ENCODE measurements at places on chromosomes 1 and 21.

DNA sequence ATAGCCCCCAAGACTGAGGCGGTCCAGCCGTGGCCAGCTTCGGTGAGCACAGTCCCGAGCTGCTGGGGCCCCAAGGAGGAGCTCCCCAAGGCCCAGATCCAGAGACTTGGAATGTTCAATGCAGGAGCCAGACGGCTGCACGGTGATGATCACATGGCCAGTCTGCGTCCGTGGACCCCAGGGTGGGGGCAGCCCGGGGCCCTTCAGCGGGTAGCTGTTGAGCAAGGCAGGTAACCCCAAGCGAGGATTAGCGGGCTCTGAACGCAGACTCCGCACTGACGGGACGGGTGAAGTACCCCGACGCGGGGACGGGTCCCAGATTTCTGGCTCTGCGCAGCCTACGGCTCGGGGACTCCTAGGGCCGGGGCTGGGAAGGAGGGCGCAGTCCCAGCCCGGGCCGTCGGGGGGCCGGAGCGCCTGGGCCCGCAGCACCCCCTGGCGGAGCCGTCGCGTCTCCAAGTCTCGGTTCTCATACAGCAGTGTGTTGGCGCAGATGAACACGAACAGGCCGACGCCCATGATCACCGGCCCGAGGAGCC is 2.7 kb downstream of the TMEM200B start:
- DNase-seq = peak; percentile 78

DNA sequence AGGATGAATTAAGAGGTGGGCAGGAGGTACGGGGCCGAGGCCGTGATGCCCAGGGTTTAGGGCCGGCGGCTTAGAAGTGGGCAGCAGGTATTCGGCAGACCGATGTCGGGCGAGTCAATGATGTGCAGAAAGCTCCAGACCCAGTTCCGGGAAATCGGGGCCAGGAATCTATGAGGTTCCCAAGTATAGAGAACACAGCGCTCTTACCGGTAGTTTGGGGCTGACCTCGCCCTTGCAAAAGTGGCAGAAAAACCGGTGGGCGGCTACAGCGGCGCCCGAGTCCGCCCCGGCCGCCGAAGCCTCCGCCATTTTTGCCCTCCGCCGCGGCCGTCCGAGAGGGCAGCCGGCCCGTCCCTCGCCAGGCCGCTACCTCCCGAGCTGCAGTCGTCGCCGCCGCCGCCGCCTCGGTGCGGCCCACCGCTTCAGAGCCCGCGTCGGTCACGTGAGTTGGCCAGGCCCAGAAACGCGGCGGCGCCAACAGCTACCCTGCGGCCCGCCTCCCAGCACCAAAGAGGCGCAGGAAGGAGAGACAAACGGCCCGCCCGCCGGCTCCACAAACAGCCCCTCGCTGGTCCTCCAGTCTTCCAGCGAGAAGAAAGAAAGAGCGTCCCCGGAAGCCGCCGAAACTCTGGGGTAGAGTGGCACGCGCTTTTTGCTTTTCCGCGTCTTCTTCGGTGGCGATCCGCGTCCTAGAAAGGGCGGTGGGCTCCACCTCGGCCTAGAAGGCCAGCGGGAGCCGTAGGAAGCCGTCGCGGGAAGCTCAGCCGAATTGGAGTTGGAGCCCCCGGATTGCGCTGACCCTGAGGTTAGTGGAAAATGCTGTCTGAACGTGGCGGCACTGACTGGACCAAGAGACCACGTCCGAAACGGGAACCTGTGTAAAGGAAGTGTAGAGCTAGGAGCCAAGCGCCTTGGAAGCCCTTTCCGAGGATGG is at the start of the genes POLR3C and RNF115:
Gene POLR3C (plus strand): TSS at position 636 of the 934 bp plus-strand sequence. CDS start 1,577 bp downstream, outside the sequence.
Gene RNF115 (minus strand): TSS at position 531 of the 934 bp plus-strand sequence. CDS start 222 bp downstream, at position 309.
- DNase-seq = peak; percentile 96

- DNase-seq = no peak
These were observed 98.5 kb downstream of the ATG4C start for GRCh38 chr1:62882201-62883104.

DNA sequence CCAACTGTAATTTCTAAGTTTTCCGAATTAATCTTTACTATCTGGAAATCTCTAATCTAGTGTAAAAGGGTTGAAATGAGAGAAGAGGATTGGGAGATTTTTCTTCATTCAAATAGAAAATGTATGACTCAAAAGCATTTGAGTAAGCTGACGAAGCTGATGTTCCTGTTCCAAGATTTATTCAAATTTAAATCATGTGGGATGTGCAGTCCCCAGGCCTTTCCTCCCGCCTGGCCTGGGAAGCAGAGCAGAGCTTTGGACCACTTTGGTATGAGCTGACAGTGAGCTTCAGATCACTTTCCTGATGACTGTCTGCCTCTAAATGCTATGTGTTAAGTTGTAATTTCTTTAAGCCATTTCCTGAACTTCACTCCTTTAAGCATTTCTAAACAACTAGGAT is 192.0 kb downstream of the DHRS3 start:
- no peak for DNase-seq
